ENCODE measurements at places on chromosomes 7 and 10.

- no peak for DNase-seq
These were observed 74.4 kb upstream of the SFMBT2 start for GRCh38 chr10:7485244-7485556.

DNA sequence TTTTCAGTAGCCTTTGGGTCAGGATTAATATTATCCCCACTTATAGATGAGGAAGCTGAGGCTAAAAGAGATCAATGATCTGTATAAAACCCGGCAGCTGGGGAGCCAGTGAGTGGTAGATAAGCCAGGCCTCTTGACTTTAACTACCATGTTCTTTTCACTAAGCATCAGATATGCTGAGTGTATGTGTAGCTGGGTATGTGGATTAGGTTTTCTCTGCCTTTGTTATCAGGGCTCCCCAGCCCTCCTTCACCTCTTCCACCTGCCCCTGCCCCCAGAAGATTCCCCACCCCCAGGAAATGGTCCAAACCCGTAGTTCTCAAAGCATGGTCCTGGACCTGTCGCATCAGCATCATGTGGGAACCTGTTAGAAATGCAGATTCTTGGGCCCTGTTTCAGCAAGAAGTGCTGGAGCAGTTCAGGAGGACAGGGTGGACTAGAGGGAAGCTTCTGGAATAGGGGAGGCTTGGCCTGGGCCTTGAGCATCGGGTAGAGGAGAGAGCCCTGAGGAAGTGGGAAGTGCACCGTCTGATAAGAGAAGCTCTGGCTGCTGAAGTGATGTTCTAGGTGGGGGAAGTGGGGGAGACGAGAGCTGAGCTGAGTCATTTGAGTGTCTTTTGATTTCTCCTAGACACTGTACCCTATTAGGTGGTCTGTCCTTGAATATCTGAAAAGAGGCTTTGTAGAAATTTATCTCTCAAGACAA lies 101.3 kb downstream of the HIF1AN start:
- DNase-seq = no peak

- DNase-seq = no peak
These were observed 2.5 kb downstream of the NRAP start for GRCh38 chr10:113661332-113661731.

- DNase-seq = no peak
These were observed 21.5 kb upstream of the PDLIM1 start for GRCh38 chr10:95312257-95312656.

DNA sequence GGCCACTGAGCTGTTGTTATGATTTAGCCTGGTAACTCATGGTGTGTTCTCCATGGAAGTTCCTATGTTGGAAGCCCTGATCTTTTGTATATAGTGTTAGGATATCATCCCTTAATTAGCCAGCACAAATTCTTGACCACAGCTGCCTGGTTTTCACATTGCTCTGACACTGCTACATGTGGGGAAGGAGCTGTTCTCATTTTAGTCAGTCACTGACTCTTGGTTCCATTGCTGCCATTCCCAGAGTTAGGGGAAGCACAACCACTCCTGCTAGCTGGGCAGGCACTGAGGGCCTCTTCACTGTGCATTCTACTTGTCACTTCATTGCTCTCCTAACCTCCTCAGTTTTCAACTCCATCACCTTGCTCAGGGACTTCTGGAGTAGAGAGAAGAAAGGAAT lies 98.4 kb upstream of the GJD4 start:
- no peak for DNase-seq

DNA sequence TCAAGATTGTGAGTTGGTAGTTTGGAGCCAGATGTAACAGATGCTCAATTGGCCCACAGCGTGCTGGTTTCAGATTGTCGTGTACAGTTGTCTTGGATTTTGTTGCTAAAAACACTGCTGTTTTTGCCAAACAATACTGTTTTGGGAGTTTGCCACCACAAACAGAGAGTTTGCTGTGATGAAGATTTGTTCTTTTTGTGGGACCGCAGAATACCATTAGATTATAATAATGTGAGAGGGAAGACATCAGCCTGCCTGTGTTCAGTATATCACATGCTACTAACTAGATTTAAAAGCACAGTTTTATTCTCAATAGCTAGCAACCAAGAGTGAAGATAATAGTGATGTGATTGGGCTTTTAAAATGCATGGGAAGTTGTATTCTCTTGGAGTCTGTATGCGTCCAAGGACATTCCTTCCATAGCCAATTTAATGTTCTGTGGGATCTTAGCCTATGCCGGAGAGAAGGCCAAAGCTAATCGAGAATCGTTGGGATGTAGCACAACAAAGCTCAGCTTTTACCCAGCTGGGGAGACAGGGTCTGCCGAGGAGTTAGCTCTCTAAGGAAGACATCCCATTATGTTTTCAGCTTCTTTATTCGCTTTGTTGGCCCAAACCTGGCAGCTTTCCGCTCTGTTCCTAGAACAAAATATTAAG lies 18.7 kb upstream of the ITGA8 start:
- DNase-seq = no peak

- peak; percentile 92 for DNase-seq
These were observed 37.0 kb downstream of the RPA3 start for GRCh38 chr7:7681191-7681935.

DNA sequence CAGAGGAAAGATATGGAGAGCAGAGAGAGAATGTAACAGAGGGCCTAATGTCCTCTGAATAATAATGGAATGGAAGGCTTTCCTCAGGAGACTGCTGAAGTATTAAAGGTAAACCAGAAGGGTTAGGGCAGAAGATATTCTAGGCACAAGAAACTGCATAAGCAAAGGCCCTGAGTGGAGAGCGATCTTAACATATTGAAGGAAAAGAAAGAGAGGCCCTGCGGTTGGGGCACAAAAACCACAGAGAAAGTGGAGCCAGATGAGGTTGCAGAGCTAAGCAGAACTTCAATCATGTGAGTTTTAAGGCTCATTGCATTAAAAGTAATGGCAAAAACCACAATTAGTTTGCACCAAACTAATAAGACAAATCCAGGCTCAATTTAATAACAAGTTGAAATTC lies 115.8 kb upstream of the VSTM2A start:
- DNase-seq = no peak

DNA sequence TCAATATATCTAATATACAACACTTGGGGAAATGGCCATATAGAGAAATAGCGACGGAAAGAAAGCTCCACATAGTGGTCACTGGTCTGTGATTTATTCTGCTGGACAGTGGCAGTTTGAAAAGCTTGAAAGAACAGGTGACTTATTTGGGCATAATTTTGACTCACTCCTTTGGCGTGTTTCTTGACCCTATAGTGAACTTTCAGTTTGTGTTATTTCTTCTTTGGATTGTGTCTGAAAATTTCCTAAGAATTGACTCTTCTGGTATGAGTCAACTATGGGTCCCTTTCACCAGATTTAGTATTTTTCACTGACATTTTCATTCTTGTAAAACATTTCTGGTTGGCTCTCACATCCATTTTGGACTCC lies 25.8 kb upstream of the IMMP2L start:
- no peak for DNase-seq

- no peak for DNase-seq
These were observed 12.3 kb downstream of the RPA3 start for GRCh38 chr7:7706101-7706511.

GRCh38 chr7:114444196-114444595 lies 29.6 kb downstream of the FOXP2 start:
- no peak for DNase-seq

DNA sequence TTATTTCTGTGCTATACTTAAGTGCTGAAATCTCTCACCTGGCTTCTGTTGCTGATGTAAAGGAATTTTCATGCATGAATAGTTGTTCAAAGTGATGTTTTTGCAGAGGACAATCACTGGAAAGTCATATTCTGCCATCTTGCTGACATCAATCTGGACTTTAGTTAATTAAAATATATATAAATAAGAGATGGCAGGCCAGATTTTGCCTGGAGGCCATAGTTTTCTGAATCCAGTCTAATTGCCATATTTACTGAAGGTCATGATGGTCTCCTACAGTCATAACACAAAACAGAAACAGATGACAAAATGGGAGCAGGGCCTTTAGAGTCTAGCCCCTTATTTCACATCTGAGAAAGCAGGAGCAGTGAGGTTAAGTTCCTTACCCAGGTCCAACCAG lies 228.2 kb downstream of the HPSE2 start:
- no peak for DNase-seq

DNA sequence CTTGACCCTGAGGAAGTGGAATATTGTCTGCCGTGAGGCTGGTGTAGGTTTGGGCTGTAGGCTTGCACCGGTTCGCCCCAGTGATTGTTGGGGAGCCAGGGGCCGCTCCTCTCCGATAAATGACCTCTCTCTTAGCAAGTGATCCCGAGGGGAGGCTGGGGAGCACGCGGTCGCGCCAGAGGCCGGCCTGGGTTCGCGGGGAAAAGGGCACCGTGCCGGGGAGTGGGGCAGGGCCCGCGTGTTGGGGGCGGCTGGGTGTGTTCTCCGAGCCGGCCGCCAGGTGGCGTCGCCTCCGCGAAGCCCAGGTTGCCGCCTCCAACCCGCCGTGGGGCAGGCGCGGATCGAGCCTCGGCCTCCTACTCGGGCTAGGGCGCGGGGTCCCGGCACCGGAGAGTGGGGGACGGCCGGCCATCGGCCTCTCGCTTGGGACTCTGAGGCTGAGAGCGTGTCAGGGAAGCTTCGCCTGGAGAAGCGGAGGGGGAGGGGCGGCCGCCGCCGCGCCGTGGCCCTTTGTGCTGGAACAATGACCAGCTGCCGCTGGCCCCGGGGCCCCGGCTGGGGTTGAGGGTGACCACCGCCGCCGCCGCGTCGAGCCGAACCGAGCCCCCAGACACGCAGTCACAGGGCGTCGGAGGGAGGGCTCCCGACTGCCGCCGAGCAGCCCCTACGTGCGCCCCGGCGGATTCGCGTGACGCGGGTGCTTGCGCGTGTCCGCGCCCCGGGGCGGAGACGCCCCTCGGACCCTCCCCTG lies 442 bp upstream of the LZTS2 start:
- DNase-seq = peak; percentile 56

- no peak for DNase-seq
These were observed 175.2 kb downstream of the TPST1 start for GRCh38 chr7:66380272-66380888.

DNA sequence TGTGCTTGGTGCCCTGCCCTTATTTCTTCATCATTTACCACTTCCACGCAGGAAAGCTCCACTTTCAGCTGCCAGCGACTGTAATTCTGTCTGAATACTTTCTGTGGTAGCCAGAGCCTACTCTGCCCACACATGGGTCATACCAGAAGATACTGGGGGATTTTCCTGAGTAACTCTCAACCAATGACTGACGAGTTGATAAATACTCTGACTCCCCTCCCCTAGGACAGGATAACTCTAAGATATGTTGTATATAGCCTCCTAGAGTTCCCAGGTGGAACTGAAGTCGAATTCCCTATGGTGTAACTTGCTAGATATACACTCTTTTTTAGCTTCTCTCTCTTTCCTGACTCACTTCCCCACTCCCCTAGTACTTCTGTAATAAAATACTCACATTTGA lies 29.8 kb downstream of the SEM1 start:
- no peak for DNase-seq

GRCh38 chr10:103062854-103063590 lies 130.1 kb downstream of the NT5C2 start:
- no peak for DNase-seq

DNA sequence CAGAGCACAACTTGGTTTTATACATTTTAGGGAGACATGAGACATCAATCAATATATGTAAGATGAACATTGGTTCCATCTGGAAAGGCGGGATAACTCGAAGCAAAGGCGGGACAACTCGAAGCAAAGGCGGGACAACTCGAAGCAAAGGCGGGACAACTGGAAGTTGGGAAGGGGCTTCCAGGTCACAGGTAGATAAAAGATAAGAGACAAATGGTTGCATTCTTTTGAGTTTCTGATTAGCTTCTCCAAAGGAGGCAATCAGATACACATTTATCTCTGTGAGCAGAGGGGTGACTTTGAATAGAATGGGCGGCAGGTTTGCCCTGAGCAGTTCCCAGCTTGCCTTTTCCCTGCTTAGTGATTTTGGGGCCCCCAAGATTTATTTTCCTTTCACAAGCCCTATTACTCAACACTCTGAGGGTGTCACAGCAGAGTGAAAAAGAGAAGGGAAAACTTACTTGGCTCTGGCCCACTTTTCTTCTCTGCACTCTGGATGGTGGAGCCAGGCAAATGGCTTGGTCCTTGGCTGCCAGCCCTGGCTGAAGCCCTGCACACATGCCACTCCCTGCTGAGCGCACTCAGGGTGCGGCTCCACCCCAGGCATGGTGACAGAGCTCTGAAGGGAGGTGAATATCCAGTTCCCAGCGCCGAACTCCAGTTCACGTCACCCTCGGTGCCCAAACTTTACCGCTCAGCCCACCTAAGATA lies 46.7 kb downstream of the PARD3 start:
- DNase-seq = peak; percentile 28

DNA sequence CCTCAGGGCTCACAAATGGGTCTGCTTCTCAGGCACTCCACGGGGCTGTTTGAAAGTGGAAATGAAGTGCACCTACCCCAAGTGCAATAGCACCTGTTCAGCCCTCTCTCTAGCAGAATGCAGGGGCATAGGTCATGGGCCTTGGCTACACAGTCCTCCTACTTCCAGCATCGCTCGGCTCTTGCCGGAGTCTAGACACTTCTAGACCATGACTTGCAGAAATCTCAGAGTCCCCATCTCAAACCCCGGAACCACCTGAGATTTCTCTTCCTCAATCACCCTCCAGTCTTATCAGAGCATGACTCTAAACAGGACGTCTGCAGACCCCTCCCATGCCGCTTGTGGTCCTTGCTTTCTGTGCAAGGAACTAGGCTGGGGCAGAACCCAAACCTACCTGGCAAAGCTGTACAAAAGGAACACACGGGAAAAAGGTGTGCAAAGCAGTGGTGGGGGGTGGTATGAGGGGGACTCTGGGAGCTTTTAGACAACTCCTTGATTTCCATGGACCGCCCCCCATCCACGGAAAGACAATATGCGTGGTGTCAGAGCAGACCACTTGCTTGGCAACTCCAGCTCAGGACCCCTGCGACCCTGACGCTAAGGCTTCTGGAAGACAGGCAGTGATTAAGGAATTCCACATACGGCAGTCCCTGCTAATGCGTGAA lies 13.8 kb downstream of the TMEM273 start:
- DNase-seq = no peak

GRCh38 chr10:8301831-8302230 lies 247.3 kb downstream of the GATA3 start:
- DNase-seq = no peak

- DNase-seq = no peak
These were observed 83.5 kb downstream of the PRPF18 start for GRCh38 chr10:13670311-13670710.

- no peak for DNase-seq
These were observed 49.8 kb upstream of the SRRM3 start for GRCh38 chr7:76151932-76152331.

GRCh38 chr10:22346096-22346661 lies 883 bp downstream of the SPAG6 start:
- no peak for DNase-seq
